ENCODE measurements at places on chromosomes 1 and 21.

DNA sequence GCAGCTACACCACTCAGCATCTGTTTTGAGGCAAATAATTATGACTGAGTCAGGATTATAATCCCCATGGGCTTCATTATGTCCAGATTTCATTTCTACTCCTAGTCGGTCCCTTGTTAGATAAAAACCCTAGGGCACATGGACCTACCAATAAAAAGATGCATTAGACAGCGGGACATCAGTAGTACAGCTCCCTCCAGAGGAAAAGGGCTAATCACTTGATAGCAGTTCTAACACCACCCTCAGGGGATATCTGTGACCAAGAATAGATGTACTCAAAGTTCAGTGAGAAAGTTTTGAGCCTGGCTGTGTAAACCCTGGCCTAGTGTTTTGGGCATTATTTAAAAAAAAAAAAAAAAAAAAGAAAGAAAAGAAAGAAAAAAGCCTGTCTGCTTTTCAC, 10.0 kb downstream of the GJA8 start:
- DNase-seq = no peak

DNA sequence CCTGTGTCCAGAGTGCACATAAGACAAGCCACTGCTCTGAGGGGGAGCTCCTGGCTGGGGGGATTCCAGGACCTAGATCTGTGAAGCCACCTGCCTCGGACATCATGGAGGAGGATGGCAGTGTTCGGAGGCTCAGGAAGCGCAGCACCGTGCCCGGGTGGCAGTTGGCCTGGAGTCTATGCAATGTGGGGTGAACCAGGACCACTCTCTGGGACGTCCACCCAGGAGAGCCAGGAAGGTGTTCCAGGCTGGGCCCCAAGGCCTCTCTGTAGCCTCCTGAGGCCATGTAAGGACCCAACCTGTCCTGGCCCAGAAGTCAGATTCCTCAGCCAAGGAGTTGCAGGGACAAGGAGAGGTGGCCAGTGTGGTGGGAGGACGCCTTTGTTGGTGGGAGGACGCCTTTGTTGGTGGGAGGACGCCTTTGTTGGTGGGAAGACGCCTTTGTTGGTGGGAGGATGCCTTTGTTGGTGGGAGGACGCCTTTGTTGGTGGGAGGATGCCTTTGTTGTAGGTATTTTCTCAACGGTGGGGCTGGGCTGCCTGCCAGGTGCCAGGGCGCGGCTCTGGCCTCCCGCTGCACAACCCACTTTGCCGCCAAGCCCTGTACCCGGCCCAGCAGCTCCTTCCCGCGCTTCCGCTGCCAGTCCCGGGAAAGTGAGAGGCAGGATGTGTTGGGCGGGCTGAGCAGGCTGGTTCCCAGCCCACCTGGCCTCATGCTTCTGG, 30.6 kb upstream of the BMP8B start:
- no peak for DNase-seq

GRCh38 chr1:2979191-2980072, 41.8 kb upstream of the ACTRT2 start:
- DNase-seq = no peak

DNA sequence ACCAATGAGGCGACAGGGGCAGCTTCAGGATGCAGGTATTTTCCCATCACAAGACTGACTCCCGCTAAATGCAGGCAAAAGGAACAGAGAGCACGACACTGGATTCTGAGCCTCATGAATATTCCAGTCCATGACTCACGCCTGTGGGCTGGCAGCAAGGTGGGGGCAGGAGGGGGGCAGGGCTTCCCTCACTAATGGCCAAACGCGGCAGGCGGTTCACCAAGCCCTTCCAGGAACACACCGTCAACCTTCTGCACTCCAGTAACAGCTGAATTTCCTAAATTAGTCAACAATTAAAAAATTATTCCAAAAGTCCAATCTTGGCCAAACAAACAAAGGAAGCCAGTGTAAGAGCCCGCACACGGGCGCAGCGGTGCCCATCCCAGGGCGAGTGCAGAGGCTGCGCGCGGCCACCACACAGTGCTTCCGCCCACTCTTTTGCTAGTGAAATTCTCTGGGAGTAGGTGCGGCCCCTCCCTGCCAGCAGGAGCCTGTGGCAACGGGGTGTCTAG, 12.5 kb upstream of the GPR153 start:
- peak; percentile 61 for DNase-seq

DNA sequence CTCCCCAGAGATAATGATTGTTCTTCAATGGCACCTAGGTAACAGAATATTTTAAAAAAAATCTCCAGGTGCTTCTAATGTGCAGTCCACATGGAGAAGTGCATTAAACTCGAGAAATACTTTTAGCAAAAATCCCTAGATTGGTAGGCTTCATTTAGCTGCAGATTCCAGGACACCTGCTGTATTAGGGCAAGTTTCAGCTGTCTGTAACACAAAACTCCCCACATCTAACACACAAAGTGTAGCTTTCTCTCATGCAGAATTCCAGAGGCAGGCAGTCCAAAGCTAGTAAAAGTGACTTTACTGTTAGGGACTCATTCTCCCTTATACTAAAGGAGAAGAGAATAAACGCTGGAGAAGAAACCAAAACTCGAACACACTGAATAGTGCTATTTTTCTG, 1414.3 kb upstream of the B3GALT2 start:
- DNase-seq = no peak

- DNase-seq = no peak
Observed at GRCh38 chr1:240098534-240098933, 6.9 kb downstream of the FMN2 start.

DNA sequence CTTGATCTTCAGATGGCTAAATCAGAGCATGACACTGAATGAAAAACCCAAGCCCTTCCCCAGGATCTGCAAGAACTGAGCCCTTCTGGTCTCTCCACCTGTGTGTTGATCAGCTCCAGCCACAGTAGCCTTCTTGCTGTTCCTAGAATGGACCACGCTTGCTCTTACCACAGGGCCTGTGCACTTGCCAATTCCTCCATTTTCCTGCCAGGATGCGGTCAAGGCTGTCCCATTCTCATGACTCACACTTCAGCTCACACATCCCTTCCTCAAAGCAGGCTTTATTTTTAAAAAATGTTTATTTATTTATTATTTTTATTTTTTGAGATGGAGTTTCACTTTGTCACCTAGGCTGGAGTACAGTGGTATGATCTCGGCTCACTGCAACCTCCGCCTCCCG, 43.6 kb upstream of the GRHL3 start:
- no peak for DNase-seq

GRCh38 chr21:31798842-31799704, 67.2 kb upstream of the SCAF4 start:
- DNase-seq = no peak

DNA sequence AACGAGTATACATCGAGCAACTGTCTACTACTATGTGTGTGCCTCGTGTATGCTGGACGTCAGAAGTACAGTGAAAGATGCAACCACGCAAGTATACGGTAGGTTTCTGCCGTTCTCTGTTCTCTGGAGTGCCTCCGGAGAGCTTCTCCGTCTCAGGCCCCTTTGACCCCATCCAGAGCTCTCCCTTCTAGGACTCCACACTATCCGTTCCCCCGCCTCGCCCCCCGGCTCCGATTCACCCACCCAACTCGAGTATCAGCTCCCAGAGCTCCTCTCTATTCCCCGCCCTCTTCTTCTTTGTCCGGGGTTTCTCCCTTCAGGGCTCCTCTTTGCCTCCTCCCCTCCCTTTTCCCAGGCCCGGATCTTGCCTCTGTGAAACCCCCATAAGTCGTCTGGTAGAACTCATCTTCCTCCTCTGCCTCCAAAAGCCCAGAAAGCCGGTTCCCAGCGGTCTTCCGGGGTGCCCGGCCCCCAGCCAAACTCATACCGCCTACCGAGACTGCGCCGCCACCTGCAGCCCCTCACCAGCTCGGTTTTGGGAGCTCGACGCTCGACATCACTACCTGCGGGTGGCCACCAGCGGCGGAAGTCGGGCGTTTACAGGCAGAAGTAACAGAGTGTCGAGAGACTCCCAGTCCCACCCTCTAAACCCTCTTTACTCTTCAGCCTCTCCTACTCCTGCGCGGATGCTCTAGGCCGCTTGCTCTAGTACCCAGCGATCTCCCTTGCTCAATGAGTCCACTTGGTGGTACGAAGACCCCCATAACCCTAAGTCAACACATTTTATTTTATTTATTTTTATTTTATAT, at the start of gene VPS72:
Gene VPS72 (minus strand): TSS at position 561 of the 809 bp plus-strand sequence. CDS start 76 bp downstream, at position 485.
- peak; percentile 93 for DNase-seq

- DNase-seq = no peak
Observed at GRCh38 chr1:211705467-211706091, 30.2 kb upstream of the NEK2 start.

DNA sequence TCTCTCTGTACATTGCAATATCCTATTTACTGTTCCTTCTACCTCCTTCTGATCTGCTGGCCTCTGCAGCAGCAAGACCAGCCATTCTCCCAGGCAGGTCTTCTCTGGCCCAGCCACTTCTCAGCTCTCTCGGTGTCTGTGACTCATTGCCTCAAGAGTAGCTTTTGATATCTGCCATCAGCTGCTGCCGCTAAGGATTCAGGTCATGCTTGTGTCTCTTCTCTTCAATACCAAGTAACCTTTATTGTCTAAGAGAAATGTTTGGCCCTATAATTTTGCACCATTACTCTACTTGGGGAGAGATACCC, 101.8 kb downstream of the TMEM53 start:
- DNase-seq = no peak

- DNase-seq = no peak
Observed at GRCh38 chr1:224896130-224896781, 33.2 kb upstream of the DNAH14 start.

DNA sequence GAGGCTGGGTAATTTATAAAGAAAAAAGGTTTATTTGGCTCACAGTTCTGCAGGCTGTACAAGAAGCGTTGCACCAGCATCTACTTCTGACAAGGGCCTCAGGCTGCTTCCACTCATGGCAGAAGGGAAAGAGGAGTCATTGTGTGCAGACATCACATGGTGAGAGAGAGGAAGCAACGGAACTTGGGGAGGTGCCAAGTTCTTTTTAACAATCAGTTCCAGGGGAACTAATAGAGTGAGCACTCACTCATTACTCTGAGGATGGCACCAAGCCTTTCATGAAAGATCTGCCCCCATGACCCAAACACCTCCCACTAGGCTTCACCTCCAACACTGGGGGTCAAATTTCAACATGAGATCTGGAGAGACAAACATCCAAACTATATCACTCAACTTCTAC, 77.2 kb downstream of the DDAH1 start:
- no peak for DNase-seq

DNA sequence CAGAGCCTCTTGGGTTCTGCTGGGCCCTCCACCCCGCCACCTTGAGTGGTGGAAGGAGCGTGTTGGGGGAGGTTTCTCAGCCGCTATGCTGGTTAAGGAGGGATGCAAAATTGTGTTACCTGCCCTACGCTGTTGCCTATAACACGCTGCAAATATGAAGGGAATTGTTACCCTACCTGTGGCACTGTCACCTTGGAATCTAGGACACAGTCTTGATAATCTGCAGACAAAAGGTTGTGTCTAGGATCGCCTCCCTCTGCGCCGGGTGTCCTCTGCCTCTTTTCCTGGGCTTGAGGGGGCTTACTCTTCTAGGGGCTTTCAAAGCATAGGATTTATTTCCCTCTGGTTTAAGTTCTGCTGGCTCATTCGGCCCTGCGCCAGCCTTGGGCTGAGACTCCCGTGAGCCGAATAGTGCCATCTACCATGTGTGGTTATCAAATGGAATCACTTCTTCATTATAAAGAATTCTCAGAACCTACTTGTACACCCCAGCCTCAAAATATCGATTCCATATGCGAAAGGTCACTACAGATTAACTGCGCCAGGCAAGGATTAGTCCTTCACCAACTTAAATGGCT, 697 bp downstream of the SLC22A15 start:
- DNase-seq = peak; percentile 22

- no peak for DNase-seq
Observed at GRCh38 chr1:109630081-109630897, 10.7 kb downstream of the AMPD2 start.

GRCh38 chr1:213284626-213285025, 233.6 kb downstream of the RPS6KC1 start:
- DNase-seq = no peak

DNA sequence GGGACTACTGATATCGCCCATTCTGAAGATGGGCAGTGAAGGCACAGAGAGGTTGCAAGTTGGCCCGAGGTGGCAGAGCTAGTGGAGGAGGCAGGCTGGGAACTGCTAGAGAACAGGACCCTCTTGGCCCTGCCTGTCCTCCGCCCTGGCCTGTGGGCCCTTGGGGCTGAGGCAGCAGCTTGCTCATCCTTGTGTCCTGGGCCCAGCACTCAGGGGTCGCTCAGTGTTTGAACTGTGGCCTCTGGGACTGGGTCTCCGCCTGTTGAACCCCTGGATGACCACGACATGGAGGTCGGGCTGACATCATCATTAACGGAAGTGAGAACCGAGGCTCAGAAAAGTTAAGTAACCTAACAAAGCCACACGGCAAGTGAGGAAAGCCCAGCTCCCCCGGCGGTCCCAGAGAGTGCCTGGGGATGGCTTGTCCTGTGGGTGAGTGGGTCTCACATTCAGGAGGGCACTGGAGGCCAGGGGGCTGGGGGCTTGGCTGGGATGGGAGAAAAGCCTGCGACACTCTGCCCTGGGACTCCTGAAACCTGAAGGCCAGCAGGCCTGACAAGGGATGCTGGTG, 23.0 kb upstream of the DDOST start:
- no peak for DNase-seq

DNA sequence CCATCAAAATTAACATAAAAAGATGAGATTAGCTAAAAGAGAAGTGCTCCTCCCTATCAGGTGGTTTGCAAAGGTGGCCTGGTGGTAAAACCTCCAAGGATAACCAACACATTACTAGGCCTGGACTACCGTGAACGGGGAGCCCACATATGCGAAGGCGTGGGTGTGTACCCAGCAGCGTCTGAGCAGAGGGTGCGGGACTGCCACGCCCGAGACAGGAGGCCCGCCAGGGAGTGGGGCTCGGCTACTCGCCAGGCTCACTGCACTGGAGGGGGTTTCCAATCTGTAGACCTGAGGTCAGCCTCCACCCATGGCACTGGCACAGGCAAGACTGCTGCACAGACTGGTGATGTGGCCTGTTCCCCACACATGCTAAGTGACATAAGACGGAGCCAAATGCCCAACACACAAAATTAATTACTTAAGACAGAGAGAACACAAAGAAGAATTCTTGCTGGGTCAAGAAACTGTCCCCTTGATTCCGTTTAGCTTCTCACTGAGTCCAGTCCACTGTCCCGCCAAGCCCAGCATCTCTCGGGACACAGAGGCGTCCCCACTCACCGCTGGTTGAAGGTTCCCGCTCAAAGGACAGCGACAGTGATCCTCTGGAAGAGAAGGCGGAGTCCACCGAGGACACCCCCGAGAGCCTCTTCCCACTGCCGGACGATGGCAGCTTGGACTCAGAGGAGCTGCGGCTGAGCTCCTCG, 23.4 kb downstream of the RIPK4 start:
- no peak for DNase-seq

GRCh38 chr1:178946855-178947676, 76.2 kb upstream of the ANGPTL1 start:
- no peak for DNase-seq

DNA sequence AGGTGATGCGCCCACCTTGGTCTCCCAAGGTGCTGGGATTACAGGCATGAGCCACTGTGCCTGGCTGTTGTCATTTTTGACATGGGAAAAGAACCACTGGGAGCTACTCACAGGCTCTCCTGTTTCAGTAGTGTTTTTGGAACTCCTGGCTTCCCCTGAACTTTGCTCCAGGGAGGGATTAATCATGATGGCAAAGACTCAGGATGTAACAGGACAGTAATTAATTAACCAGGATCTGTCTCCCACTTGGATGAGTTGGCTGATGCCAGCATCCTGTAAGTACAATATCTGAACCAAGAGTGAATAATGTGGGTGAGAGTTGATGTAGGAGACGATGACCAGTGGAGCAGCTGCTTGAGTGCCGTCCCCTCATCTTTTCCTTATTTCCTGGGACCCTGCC, 4.9 kb downstream of the SFT2D2 start:
- no peak for DNase-seq

- DNase-seq = peak; percentile 86
Observed at GRCh38 chr1:236524142-236524894, 536 bp downstream of the LGALS8 start.

All from hepatocyte (in vitro differentiated cells).